ENCODE measurements at places on chromosomes 3 and 15. TPM values are rescaled to one million over a fixed set of nuclear protein-coding genes. Genes with fewer than 3 reads are reported as not detected.

Gene GOLGA8M
- not detected for total RNA-seq

Gene CCDC54
- not detected for total RNA-seq

Gene BCL2A1
- total RNA-seq, result 12.6 TPM

Gene TMEM108
- total RNA-seq, result not detected

Gene SYNPR
- total RNA-seq, result not detected

Gene GABRR3
- total RNA-seq, result not detected

Gene CDHR4
- 0.22 TPM for total RNA-seq

Gene EFHB
- 2.0 TPM for total RNA-seq

Gene MINDY2
- total RNA-seq, result 6.4 TPM

Gene ITIH3
- total RNA-seq, result not detected

Gene CLEC3B
- total RNA-seq, result not detected

Gene C3orf49
- not detected for total RNA-seq

Gene TMEM45A
- 2.7 TPM for total RNA-seq

All from A549 treated with Mapracorat at 1 μM for 4 hours (cell line).